ENCODE measurements at places on chromosomes 5 and 9.

- DNase-seq, result no peak
Observed at GRCh38 chr9:77751341-77752091, 103.4 kb upstream of the GNA14 start.

GRCh38 chr9:85713897-85714296 lies 27.9 kb downstream of the AGTPBP1 start:
- no peak for DNase-seq

GRCh38 chr5:20300110-20300509 lies 312.1 kb upstream of the CDH18 start:
- no peak for DNase-seq

DNA sequence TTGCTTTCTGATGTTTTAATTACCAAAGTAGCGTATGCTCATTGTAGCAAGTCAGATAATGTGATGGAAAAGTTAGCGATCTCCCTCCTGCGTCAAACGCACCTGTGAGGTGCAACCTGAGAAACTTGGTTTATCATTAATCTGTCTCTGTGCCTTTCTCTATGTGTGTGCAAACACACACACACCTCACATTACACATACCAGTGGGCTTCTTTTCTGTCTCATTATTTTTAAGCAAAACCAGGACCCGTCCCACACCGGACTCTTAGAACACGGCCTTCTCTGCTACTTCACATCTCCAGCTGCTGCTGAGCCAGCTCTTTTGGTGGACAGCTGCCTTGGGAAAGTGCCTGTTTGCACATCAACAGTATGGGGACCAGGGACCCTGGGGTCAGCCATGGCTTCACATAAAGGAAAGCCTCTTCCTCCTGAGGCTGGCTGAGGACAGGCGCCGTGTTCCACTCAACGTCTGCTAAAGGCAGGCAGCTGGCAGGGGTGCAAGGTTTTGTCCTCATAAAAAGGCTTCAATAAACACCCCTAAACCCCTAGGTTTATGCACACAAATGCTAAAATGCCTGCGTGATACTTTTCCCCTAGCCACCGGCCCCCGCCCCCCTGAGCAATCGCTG lies 44.2 kb downstream of the MRPL36 start:
- no peak for DNase-seq

DNA sequence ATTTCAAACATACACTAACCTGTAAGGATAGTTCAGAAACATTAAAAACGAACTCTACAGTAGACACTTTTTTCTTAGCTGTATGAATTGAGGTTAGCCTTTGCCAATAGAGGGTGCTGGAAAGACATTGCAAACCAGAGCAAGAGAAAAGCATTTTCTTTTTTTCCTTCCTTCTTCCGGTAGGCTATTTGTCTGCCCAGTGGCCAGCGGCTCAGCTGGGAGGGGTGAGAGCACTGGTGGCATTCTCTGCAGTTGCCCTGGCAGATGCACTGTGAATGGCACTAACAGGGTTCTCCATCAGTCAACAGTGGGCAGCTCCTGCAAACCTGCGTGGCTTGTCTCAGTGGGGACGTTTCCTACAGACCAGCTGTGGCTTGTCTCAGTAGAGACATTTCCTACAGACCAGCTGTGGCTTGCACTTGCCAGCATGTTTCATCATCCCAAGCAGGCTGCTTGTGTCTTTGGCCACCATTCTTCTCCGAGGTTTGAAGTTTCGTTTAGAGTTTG lies 984.5 kb upstream of the CDH18 start:
- DNase-seq, result no peak

DNA sequence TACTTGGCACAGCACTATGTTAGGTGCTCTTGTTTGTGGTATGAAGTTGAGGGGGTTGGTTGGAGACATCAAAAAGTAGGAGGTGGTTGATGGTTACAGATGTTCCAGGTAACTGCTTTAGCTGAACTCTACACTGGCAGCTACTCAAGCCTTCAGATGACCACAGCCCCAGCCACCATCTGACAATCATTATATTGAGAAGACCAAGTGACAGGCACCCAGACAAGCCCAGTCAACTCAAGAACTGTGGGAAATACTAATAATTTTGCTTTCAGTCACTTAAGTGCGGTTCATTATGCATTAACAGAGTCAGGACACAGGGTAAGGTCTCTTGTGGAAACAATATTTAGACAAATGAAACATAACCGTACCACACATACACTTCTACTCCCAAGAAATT lies 38.9 kb upstream of the SLIT3 start:
- DNase-seq, result no peak

- DNase-seq, result no peak
Observed at GRCh38 chr5:142664636-142665035, 21.3 kb downstream of the FGF1 start.

DNA sequence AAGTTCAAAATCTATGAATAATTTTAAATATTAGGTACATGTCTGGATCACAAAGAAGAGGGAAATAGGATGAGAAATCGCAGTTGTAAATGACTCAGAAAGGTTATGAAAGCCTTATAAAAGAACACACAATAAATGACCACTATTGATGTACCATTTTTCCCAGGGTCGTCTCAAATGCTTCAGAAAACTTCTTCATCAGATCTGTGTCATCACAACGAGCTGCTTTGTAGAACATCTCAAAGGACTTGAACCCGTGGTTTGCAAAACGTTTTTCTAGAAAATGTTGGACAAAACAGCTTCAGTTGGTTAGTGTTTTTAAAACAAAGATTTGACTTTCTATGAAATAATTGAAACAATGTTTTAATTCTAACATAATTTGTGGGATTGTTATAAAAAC lies 100.1 kb downstream of the SVEP1 start:
- no peak for DNase-seq

GRCh38 chr5:109812698-109813097 lies 123.0 kb downstream of the MAN2A1 start:
- DNase-seq, result no peak

GRCh38 chr9:112860451-112860850 lies 30.2 kb downstream of the SLC46A2 start:
- no peak for DNase-seq

- no peak for DNase-seq
Observed at GRCh38 chr5:3694819-3695218, 99.2 kb downstream of the IRX1 start.

DNA sequence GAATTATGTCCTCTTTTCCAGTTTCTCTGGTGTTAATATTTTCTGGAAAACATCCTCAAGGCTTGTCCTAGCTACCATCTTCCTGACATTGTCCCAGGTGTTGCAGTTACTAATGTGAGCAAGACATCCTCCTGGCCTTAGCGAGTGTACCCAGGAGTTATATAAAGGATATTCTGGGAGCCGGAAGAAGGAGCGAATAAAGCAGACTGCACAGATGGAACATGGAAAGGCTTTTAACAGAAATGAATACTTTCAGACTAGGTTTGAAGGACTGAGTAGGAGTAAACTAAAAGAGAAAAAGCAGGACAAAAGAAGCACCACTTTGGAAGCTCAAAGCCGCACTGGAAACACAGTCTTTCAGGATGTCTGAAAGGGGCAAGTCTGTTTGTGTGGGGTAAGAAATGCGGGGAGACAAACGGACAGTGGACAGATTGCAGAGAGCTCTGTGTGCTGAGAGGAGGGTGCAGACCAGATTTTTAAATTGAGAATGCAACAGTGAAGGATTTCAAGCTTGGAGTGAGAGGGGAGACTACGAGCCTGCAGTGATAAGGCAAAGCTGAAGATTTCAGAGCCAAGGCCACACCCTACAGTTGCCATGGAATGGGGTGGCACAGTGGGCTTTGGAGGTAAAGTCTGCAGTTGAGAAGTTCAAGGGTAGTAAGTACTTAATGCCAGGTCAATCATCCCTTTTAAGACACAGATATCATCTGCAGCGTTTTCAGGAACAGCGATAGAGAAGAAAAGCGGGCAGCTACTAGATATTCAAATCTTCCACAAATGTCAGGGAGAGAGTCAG lies 94.1 kb upstream of the TAF11L2 start:
- no peak for DNase-seq

GRCh38 chr5:1479581-1480188 lies 34.4 kb upstream of the SLC6A3 start:
- DNase-seq, result no peak

DNA sequence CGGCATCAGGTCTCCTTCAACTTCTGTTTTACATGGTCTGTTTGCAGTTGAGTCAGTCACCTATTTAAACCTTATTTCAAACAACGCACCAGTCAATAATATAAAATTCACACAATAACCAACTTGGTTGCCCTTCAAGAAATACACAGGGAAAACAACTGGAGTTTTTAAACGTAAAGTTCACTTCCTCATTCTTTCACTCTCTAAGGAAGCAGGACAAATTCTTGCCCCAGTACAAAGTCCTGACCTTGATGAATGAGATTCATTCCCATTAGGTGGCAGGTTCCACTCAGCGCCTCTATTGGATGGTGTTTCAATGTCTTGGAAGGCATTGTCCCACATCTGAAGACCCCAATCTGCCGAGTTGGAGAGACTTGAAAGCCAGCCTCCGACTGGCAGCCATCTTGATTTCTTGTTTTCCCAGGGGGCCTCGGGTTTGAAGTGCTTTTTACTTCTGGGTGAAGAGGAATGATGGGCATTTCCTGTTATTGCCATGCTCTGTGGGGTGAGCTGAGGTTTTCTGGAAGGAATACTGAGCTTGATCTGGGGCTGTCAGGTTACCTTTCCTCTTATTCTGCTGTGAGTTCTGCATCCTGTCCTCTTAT lies 105.0 kb downstream of the ACER2 start:
- no peak for DNase-seq

DNA sequence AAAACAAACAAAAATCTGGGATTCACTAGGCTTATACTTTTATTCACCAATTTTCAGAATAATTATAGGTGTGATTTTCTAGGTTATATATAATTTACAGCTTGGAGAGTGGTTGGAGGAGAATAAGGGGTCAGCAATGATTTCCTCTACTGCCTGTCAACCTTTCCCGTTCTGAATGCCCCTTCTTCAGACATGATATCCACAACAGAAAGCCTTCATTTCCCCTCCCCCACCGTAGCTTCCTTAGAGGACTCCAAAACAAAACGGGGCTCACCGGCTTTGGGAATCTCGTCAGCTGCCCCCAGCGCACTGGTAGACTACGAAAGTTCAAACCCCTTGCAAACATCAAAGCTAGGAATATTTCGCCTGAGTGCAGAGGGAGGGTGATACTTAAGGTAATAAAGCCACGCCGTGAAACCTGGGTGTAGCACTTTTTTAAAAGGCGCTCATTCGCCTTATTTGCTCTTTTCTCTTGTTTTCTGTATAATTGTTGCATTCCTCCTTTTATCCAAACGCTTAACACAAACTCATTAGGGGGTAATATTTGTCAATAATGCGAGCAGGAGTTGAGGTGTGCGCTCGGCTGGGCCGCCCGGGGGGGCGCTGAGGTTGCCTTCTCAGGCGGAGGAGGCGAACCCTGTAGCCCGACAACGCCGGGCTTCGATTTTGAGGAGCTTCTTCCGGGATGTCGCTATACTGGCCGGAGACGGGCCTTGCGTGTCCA lies 2.4 kb downstream of the OTP start:
- DNase-seq, result no peak

- no peak for DNase-seq
Observed at GRCh38 chr5:9947225-9947714, 302.4 kb downstream of the ATPSCKMT start.
